ENCODE measurements at places on chromosomes 4 and X.
A peak's percentile ranks its signal among the peaks of the same experiment; 100 is the strongest.

DNA sequence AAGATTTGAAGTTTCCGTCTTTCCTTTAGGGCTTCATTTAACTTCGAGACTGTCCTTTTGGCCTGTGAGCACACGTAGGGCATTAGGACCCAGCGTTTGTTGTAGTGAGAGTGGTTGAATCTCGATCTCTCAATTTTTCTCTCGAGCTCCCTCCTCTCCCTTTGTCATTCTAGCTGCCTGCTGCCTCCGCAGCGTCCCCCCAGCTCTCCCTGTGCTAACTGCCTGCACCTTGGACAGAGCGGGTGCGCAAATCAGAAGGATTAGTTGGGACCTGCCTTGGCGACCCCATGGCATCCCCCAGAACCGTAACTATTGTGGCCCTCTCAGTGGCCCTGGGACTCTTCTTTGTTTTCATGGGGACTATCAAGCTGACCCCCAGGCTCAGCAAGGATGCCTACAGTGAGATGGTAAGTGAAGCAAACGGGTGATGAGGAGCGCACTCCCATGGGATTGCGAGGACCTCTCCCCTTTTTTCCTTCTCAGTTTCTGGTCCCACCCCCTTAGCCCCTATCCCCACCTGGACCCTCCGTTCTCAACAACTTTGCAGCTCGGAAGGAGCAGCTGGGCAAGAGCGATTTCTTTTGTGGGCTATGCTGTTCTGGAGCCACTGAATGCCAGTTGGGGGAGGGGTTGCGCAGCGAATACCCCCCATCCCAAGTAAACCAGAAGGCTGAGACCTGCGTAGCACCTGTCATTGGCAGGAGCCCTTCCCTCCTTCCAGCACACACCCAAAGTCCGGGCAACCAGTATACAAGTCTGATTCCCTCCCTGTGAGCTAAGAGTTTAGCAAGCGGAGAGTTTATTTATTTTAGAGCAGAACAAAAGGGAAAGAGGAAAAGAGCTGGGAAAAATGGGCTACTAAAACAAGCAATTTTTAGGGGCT lies at the start of gene TMEM35A:
Gene TMEM35A (plus strand): TSS at position 164 of the 883 bp plus-strand sequence. CDS start 124 bp downstream, at position 288.
- no peak for DNase-seq

DNA sequence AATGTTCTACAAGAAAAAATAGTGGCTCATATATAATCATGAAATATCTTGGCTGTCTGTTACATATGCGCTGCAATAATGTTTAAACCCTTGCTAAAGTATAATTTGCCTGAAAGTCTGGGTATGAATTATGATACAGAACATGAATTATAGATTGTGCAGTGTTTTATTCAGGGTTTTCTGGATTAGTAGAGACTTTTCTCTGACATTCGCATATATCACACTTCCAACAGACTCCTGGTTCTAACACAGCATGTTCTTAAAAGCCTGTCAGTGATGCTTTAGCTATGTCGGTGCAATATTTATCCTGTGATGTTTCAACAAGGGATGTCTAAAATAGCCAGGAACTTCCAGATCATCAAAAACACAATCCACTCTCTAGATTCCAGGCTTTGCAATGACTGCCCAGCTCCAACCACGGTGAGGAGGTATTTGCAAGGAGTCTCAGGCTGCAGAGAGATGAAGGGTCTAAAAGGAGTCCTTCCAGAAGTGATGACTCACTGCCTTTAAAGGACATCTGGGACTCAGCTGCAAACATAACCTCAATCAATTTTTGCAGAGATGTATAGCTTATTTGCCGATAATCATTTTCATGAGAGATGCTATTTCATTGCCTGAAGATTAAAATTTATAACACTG lies 69.4 kb downstream of the RWDD4 start:
- no peak for DNase-seq

- no peak for DNase-seq
Observed at GRCh38 chr4:182193311-182193710, 49.9 kb upstream of the TENM3 start.

GRCh38 chr4:151331276-151332042 lies 6.1 kb upstream of the SH3D19 start:
- no peak for DNase-seq

DNA sequence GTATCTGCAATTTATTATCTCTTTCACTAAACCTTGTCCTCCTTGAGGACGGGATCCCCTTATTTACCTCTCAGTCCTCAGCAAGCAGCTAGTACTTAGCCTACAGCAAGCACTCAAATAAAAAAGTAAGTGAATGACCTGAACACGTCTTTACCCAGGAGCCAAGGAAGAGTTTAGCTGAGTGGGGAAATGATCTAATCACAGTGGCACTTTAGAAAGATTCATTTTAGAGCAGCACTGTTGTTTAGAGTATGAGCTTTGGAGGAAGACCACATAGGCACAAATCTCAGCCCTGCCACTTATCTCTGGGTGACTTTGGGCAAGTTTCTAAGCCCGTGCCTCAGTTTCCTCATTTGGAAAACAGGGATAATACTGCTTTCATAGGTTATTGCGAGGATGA lies 2.7 kb downstream of the FAM120C start:
- DNase-seq = no peak

DNA sequence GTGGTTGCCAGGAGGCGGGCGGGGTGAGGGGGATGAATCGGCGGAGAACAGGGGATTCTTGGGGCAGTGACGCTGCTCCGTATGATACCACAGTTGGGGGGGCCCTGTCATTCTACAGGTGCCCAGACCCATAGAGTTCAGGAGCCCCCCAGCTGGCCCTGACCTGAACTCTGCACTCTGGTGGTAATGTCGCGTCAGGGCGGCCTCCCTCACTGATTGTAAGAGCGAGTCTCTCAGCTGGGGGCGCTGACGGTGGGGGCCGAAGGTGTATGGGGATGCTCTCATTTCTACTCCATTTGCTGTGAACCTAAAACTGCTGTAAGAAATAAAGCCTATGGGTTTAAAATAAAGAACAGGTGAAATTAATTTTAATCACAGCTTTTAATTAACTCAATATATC lies 91.8 kb upstream of the PSAPL1 start:
- DNase-seq = no peak

DNA sequence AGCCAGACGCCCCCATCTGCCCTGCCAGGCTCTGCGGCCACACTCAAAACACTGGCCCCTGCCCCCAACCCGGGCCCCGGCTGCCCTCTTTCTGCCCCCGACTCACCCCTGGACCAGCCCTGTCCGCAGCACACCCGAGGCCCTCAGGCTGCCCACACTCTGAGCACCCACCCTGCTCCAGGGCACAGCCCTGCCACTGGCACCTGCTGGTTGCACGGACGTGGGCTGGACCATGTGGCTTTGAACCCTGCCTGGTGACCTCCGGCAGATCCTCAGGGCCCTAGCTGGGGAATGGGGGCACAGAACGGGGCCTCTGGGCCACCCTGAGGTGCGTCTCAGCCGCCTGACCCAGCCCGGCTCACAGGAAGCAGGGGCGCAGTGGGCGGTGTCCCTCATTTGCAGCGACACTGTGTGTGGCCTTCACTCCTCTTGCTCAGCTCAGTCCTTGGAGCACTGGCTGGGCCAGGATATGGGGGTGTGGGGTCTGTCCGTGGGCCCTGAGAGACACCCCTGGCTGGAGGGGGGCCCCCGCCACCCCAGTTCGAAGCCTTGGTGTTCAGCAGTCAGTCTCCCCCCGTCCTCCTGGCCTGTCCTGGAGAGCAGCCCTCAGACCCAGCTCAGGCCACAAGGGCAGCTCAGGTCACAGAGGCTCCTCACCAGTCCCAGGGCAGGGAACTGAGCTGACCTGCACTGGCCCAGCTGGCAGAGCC lies 73.2 kb downstream of the FAM53A start:
- no peak for DNase-seq

GRCh38 chr4:113673450-113673849 lies 88.1 kb downstream of the CAMK2D start:
- no peak for DNase-seq

- no peak for DNase-seq
Observed at GRCh38 chrX:136778916-136779315, 1.8 kb downstream of the ARHGEF6 start.

GRCh38 chrX:131841496-131842437 lies 181.3 kb upstream of the STK26 start:
- DNase-seq = no peak

DNA sequence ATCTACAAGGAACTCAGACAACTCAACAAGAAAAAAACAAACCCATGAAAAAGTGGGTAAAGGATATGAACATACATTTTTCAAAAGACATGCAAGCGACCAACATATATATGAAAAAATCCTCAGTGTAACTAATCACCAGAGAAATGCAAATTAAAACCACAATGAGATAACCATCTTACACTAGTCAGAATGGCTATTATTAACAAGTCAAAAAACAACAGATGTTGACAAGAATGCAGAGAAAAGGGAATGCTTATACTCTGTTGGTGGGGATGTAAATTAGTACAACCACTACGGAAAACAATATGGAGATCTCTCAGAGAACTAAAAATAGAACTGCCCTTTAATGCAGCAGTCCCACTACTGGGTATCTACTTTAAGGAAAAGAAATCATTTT lies 12.1 kb downstream of the NIPAL1 start:
- DNase-seq = no peak

DNA sequence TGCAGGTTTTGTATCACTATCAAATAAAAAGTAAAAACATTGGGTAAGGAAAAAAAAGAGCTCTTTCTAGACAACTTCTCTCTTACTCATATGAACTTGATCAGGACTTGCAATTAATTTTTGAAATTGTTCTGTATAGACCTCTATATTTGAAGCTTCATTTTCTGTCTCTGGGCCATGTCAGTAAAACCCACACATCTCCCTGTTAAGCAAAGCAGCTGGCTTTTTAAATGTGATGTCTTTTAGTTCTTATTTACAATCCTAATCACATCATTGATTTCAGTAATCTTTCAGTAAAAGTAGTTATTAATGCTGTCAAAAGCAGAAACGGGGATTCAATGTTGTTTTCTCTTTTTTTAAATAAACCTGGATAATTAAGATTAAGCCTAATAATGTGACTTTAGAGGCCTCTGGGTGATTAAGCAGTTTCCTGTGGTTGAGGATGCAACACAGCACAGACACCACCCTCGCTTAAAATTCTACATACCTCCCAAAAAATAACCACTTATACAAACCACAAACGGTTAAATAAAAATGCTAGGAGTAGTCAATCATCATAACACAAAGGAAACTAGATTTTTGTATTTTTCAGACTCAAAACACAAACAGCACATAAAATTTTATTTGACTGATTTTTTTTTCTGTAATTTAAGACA lies 5.2 kb upstream of the PCDH10 start:
- no peak for DNase-seq

DNA sequence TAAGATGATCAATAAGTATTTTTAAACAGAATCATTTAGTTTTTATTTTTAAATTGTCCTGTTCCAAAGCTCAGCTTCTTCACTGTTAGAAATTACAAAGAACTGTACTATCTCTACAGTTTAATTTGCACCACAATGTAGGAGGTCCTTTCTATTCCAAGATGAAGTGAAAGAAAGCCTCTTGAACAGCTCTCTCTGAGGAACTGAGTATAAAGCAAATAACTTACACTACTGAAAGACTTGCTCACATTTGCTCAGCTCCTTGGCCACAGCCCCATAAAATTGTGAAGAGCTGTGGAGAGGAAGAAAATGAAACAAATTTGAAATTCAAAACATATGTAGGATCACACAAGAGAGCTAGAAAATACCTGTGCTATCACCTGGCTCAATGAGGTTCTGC lies 68.6 kb downstream of the ENPEP start:
- DNase-seq = no peak

GRCh38 chr4:143667461-143667860 lies 33.0 kb downstream of the FREM3 start:
- DNase-seq = no peak

DNA sequence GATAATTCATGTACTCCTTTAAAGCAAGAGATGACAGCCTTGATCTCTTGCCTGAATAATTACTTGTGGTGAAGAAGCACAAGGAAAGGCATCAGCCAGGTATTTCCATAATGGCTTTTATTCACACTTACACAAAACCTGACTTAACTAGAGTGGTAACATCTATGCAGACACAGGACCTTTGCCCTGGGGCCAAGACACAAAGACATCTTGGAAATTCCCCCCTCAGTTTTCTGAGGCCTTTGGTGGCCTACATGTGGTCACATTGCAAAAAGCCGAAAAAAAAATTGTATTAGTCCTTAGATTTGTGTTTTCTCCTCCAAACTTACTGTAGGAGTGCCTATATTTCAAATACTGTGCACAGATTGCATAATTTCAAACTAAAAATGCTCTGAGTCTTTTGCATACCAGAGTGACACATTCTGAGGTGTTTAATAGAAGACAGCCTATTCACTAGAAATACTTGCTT lies 172.4 kb downstream of the PDGFC start:
- no peak for DNase-seq

GRCh38 chr4:56406151-56406550 lies 18.9 kb upstream of the AASDH start:
- DNase-seq = no peak

DNA sequence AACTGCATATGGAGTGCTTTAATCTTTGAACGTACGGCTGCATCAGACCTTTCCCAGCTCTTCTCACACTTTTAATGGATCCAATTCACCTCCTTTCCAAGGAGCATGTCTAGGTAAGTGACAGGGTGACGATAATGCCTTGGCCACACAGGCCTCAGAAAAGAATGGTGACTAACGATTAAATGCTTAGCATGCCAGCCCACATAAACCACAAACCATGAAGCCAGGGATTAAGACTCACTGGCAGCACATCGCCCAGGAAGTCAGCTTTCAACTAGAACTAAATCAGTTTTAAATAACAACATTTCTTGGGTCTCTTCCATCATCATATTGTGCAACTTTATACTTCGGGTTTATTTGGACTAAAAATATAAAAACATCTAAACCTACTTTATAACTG lies 28.7 kb downstream of the INPP4B start:
- no peak for DNase-seq

- no peak for DNase-seq
Observed at GRCh38 chrX:267771-268261, 13.4 kb upstream of the PLCXD1 start.

DNA sequence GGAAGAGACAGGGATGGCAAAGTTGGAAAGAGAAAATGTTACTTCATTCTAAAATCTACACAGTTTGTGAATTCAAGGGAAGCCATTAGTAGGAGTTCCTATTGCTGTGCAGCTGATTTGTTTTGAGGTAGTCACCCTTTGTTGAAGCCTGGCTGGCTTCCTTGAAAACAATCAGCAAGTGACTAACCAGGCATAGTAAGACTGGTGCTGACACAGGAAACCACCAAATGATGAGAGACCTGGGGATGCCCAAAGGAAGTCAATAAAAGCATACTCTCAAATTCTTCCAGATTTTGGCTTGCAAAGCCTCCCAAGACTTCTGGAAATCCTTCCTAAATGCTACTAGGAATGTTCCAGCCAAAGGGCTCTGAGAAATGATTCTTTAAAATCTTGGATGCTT lies 23.9 kb upstream of the PRDM8 start:
- no peak for DNase-seq

DNA sequence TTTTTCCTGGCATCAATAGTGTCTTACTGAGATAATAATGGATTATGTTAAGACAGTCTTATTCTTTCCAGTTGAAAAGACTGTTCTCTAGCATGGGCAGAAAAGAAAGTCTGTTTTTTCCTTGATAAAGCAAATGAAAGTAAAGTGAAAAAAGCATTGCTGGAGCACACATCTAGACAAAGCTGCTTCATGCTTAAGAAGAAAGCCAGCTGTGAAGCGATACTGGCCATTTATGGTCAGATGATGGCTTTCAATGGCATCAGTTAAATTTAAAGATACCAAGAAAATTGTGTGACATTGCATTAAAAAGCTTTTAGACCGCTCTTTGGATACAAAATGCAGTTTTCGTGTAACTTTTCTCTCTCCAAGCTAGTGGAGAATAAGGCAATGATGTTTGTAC lies 242.1 kb upstream of the TRAM1L1 start:
- no peak for DNase-seq

- DNase-seq = peak; percentile 0
Observed at GRCh38 chrX:83845397-83845796, 15.5 kb upstream of the CYLC1 start.

- no peak for DNase-seq
Observed at GRCh38 chr4:15364183-15364582, 63.6 kb upstream of the C1QTNF7 start.

All from GM19239 (cell line).